ENCODE measurements at places on chromosomes 16 and 17.
A peak's percentile ranks its signal among the peaks of the same experiment; 100 is the strongest.

GRCh38 chr16:74372369-74372768, 3.7 kb upstream of the NPIPB15 start:
- DNase-seq, result no peak

DNA sequence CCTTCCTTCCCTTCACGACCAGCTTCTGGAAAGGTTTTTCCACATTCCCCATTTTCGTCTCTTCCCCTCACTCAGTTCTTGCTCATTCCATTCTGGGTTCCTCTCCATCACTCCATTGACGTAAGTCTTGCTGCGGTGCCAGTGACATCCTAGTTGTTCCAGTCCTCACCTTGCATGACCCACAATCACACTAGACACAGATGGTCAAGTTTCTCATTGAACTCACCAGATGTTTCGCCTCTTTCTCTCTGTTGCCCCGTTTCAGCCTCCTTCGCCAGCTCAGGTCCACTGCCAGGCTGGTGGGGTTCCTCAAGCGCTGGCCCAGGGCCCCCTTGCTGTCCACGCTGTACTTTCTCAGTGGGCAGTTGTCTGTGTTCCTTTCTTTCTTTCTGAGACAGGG, 43.4 kb downstream of the CCDC42 start:
- no peak for DNase-seq

DNA sequence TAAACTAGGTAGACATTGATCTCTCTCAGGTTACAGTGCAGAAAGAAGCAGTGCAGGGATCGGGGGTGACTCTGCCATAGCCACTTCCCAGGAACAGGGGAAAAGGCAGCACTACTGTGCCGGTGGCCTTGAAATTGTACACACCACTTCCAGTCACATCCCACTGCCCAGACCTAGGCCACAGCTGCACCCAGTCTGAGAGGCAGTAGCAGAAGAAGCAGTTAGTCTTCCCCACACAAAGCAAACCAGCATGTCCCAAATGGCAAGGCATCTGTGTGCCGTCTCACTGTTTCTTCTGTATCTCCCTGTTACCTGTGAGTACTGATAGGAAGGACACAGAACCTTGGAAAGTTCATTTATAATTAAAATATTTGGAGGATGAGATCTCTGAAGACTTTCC, 47.0 kb downstream of the TMC6 start:
- DNase-seq, result no peak

GRCh38 chr17:39596543-39597267, 11.0 kb downstream of the NEUROD2 start:
- no peak for DNase-seq

DNA sequence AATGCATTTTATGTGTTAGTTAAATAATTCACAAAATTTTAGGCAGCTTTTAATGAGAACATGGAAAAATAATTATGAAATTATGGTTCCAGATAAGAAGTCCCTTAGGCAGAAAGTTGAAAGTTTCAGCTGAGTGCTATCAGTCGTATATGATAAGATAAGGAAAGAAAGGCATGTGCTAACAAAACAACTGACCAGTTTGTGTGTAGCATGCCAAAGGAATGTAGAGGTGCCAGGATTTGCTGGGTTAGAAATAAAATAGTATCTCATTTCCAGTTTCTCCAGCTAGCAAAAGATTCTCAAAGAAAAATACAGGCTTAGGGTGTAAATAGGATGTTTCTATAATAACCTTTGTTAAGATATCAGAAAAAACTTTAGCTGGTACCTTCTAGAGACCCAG, 1044.5 kb upstream of the CDH8 start:
- no peak for DNase-seq

GRCh38 chr17:21078016-21078780, 35.4 kb upstream of the USP22 start:
- DNase-seq, result no peak

DNA sequence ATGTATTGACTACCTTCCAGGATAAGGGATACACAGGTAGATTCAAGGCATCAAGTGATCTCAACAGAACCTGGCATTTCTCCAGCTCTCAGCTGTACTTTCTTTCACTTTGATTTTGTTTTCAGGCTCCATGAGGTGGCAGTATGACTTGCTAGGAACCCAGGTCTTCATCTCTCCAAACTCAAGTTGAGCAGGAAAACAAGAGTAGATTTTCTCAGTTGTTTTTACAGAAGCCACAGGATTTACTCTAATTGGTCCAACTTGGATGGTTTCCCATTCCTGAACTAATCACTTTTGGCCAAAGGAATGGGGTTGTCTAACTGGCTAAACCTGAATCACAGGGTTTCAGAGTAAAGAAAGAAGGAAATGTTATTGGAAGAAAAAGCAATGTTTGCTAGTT, 146.6 kb downstream of the TRIM37 start:
- DNase-seq, result no peak

DNA sequence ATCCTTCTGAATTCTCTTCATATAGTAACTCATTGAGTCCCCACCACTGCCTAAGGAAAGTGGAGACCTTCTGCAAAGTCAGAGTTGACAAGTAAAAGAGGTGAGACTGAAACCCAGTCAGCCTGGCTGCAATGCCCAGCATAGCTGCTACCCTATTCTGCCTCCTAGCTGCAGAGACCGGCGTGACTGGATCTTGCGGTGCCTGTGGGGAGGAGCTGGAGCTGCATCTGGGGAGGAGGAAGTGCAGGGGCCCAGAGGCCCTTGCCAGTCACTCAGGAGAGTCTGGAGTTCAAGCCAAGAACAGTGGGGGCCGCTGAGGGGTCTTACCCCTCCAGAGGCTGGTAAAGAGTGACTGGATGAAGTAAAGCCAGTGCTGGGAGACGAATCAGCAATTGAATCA, 35.0 kb upstream of the ZNF423 start:
- DNase-seq, result peak; percentile 2

DNA sequence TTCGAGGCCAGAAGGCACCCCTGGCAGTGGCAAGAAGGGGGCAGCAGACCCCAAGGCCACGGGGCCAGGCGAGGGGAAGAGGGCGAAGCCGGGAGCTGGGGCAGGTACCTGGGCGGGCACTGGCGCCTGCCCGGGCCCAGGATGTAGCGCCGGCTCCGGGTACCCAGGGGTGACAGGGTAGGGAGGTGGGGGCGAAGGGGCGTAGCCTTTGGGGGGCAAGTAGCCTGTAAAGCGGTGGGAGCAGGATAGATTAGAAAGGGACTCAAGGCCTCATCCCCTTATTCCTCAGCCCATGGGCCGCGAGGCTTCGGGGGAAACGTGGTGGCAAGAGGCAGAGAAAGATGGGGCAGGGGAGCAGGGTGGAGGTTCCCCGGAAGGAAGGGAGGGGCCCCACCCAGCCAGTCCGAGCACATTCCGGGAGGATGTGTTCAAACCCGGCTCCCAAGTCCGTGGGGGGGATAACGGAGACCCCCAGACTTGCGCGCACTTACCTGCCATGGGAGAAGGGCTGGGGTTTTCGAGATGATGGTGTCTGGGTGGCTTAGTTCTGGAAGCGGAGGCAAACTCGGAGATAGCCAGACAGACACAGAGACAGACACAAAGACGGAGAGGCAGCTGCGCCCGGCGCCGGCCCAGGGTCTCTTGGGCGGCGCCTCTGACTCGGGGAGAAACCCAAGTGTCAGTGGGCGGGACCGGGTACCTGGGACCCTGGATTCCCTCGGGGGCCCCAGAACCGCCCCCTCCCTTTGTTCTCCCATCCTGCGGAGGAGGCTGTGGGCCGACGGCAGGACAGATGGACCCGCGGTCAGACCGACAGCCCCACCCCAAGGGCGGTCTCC, 493 bp downstream of the PLSCR3 start:
- peak; percentile 80 for DNase-seq

- DNase-seq, result no peak
Measured at GRCh38 chr16:87380881-87381280, 2.7 kb downstream of the FBXO31 start.

DNA sequence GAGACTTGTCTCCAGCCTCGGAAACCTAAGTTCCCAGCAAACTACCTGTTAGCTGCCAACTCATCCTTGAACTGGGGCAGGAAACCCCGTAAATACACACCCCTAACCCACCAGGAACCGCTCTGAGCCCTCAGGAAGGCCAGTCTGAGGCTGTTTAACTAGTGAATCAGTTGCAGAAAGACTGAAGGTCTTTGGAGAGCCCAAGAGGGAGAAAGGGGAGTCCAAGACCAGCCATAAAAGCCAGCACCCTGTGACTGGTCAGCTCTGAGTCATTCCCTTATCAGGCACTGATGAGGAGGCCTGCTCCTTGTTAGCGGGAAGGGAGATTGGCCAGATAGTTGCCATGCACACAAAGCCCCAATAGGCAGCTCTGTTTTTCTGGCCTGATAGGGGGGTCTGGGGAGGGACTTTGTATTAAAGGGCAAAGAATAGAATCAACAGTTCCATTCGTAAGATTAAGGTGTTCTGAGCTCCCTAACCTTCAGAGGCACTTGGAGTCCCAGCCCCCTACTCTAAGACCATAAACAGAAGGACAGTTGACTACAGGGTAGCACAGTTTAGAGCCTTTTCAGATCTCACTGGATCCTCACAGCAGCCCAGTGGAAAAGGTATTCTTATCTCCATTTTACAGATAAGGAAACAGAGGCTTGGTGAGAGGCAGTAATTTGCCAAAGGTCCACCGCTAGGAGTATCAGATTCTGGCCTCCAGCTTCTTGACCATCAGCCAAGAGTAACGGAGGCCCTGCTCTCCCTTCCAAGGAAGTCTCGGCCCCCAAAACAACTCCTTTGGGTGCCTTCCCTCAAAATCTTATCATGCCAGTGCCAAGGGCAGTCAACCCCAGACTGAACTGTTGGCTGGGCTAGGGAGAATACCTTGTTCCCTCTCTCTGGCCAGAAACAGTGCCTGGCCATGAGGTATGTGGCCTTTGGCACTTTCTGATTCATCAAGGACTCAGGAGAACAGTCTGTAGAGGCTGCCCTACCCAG, 2.2 kb upstream of the KRT19 start:
- no peak for DNase-seq

- DNase-seq, result peak; percentile 72
Measured at GRCh38 chr17:29615048-29615385, 7.7 kb downstream of the CORO6 start.

DNA sequence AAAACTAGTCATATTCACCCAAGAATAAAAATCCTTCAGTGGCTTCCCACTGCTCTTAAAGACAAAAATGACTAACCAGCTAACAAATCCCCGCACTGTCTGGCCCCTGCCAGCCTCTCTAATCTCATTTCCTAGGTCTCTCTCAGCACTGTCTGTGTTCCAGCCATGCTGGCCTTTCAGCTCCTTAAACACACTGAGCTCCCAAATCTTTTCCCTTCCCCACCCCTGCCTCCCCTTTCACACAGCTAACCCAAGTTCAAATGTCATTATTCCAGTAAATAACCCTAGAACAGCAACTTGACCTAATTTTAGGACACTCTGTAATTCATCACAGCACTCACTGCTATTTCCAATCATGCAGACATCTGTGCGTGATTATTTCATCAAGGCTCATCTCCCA, 7.8 kb downstream of the SHCBP1 start:
- no peak for DNase-seq

GRCh38 chr17:74945543-74945942, 9.8 kb downstream of the OTOP3 start:
- no peak for DNase-seq

DNA sequence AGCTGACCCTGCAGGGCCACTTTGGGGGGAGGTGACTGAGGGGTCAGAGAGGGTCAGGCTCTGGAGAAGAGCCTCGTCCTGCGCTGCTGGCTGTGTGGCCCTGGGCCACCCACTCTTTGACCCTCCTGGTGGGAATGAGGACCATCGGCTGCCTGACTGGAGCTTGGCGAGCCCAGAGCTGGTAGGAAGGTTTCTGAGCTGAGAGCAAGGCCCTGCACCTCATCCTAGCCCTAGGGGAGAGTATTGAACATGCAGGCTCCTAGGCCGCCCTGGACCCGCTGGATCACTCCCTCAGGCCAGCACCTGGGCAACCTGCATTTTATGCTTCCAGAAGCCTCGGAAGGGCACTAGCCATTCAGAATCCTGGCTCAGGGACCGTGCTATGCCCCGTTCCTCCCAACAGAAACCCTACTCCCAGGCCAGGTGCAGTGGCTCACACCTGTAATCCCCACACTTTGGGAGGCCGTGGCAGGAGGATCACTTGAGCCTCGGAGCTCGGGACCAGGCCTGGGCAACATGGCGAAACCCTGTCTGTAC, 14.5 kb downstream of the MAP2K3 start:
- no peak for DNase-seq

DNA sequence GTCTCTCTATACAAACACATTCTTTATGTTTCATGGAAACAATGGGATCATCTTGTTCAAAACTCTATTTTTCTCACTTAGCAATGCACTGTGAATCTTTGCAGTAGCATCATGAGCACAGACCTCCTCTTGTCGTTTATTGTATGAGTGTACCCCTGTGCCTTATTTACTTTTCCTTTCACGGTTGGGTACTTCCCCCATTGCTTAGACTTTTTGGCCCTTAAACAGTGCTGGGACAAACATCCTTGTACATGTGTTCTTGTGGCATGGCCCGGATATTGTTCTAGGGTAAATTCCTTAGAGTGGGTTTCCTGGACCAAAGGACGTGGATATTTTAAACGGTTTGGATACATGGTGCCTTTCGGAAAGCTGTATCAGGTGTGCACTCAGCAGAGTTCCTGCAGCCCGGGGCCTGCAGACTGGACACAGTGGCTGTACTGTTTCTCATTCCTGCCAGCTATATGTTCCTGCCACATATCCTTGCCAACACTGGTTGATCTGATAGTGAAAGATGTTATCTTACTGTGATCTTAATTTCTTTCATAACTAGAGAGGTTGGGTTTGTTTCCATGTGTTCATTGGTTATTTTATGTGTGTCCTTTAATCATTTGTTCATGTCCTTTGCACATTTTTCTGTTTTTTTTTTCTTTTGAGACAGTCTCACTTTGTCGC, 111.1 kb downstream of the OR1D5 start:
- DNase-seq, result no peak

GRCh38 chr17:30396129-30396528, 17.4 kb downstream of the CPD start:
- DNase-seq, result no peak

DNA sequence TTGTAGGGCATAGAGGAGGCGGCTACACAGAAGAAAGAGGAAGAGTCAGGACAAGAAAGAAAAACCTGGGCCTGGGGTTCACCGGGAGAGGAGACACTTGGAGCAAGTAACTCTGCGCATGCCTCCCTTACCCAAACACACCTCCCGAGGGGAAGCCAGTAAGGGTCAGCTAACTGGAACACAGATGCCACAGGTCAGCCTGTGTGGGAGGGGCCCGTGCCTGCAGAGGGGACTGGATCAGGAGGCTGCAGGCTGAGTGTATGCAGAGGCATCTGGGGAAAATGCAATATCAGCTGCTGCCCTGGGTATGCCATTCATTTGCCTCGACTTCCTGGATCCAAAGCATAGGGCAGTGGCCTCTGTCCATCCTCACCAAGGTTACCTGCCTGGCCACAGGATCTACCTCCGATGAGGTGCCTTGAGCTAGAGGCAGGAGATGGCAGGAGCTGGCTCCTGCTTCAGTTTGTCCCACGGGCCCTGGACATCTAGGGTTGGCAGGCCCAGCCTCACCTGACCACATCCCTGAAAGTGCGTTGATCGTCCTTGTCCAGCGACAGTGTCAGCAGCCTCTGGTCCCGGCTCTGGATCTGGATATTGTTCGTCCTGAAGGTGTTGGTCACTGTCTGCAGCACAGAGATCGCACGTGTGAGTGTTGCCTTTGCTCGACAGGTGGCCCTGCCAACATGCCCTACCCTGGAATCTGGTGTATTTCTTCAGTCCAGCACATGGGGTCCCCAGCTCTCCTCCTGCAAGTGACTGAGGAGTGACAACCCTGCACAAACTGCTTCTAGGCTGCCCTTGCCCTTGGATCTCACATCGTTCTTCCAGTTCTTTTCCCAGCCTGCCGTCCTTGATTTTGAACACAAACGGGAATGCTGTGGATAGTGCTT, 4.6 kb upstream of the MFSD6L start:
- no peak for DNase-seq

- DNase-seq, result no peak
Measured at GRCh38 chr17:70037498-70037897, 37.5 kb upstream of the KCNJ16 start.

GRCh38 chr16:68469796-68470460, 21.6 kb upstream of the SMPD3 start:
- DNase-seq, result no peak

All from CD4-positive, alpha-beta T cell treated with Interferon gamma for 1 hour (primary cell).